ENCODE measurements at places on chromosomes 2 and 18.
A peak's percentile ranks its signal among the peaks of the same experiment; 100 is the strongest.

GRCh38 chr18:3103576-3103975 is 90.6 kb upstream of the LPIN2 start:
- no peaks in the 10 kb centered on the region for H3K36me3 ChIP-seq
- no peaks in the 10 kb centered on the region for H3K27me3 ChIP-seq
- DNase-seq = no peak
- no peak overlapping the region for H3K4me3 ChIP-seq
- H3K27ac ChIP-seq = no peak overlapping the region

DNA sequence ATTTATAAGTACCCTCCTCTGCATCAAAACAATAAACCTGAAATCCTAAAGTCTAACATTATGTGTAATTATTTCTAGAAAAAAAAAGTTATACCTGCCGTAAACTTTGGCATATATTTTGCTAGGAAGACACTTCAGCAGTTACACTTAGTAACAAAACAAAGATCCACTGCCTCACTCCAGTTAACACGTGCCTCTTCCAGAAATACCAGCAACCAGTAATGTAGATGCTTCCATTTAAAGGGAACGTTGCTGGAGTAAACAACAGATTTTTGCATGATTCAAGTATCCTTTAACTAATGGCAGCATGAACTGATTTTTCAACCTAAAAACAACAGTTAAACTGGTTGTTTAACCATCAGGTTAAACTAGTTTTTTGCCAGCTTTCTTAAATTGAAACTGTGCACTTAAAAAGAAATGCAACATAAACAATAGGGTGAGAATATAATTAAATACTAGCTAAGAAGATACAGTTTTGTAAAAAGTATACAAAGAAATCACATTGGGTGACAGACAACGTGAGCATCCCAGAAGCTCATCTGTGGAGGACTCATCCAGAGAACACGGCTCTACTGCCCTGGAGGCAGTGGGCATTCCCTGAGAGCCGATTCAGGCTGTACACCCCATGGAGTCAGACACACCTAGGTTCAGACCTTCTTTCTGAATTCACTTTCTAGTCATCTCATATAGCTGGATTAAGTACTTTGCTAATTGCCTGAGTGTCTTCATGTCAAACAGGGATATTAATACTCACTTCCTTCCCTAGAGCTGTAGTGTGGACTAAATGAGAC is 22.3 kb downstream of the MGAT4A start:
- H3K27ac ChIP-seq = no peak overlapping the region
- no peaks in the 10 kb centered on the region for H3K27me3 ChIP-seq
- H3K4me1 ChIP-seq = no peaks in the 10 kb centered on the region
- DNase-seq = no peak

DNA sequence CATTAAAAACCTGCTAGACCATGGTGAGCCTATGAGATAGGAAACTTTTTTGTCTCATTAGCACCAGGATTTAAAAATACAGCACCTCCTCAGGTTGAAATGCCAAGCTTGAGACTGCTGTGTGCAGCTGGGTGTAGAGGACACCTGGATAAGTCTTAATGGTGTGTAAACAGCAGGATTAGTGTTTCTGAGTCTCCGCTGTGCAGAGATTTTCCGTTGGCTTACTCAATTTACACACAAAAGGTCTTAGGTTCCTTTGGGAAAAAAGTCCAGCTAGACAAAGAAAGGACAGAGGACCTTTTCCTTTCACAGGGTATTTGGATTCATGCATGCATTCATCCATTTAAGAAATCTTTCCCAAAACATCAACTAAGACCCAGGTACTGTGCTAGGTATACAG is 168.1 kb downstream of the NRXN1 start:
- no peaks in the 10 kb centered on the region for H3K4me1 ChIP-seq
- H3K36me3 ChIP-seq = no peaks in the 10 kb centered on the region

DNA sequence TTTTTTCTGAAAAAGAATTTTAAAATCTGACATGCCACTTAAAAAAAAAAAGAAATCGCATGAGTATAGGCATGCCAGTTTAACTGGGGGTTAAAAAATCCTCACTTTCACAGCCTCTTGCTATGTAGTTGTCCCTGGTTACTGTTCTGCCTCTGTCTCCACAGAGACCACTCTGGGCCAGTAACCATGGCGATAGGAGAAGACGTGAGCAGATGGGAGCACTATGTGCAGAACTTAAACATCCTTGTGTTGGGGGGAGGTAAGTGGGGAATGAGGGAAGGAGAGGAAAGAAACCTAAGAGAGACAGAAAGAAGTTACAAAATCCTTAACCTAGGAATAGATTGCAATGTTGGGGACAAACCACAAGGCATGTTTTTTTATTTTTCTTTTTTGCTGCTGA is 75.9 kb upstream of the CYRIA start:
- no peaks in the 10 kb centered on the region for H3K27me3 ChIP-seq
- no peak for DNase-seq
- H3K36me3 ChIP-seq = no peaks in the 10 kb centered on the region
- H3K4me1 ChIP-seq = peaks cover 21% of the 10 kb centered on the region
- H3K4me3 ChIP-seq = no peak overlapping the region

GRCh38 chr2:100909534-100910081 is 89.7 kb downstream of the NPAS2 start:
- no peak overlapping the region for H3K4me3 ChIP-seq
- H3K27ac ChIP-seq = no peak overlapping the region
- peaks cover 16% of the 10 kb centered on the region for H3K36me3 ChIP-seq
- H3K27me3 ChIP-seq = no peaks in the 10 kb centered on the region

- H3K36me3 ChIP-seq = no peaks in the 10 kb centered on the region
- H3K27ac ChIP-seq = no peak overlapping the region
- peaks cover 43% of the 10 kb centered on the region for H3K27me3 ChIP-seq
Measured at GRCh38 chr2:232350804-232351685, 27.5 kb upstream of the ALPP start.

- H3K27ac ChIP-seq = peak overlapping the region; percentile 91
- DNase-seq = no peak
- no peaks in the 10 kb centered on the region for H3K36me3 ChIP-seq
- H3K27me3 ChIP-seq = no peaks in the 10 kb centered on the region
- peaks cover 7% of the 10 kb centered on the region for H3K4me1 ChIP-seq
Measured at GRCh38 chr2:65436824-65437221, 4.4 kb upstream of the SPRED2 start.

- H3K27me3 ChIP-seq = no peaks in the 10 kb centered on the region
- DNase-seq = no peak
- peak overlapping the region; percentile 71 for H3K4me3 ChIP-seq
Measured at GRCh38 chr2:208266553-208266893, 468 bp downstream of the PIKFYVE start.

GRCh38 chr18:62979900-62980299 is 264.6 kb downstream of the PHLPP1 start:
- H3K4me3 ChIP-seq = no peak overlapping the region
- H3K36me3 ChIP-seq = peaks cover 6% of the 10 kb centered on the region
- H3K27me3 ChIP-seq = no peaks in the 10 kb centered on the region
- DNase-seq = no peak
- no peak overlapping the region for H3K27ac ChIP-seq

GRCh38 chr2:37718515-37719161 is 47.2 kb upstream of the CDC42EP3 start:
- H3K27me3 ChIP-seq = no peaks in the 10 kb centered on the region
- no peak overlapping the region for H3K4me3 ChIP-seq
- DNase-seq = no peak
- peaks cover 2% of the 10 kb centered on the region for H3K4me1 ChIP-seq
- H3K27ac ChIP-seq = no peak overlapping the region
- H3K36me3 ChIP-seq = no peaks in the 10 kb centered on the region

GRCh38 chr2:158134655-158135054 is 33.0 kb downstream of the UPP2 start:
- DNase-seq = no peak
- no peaks in the 10 kb centered on the region for H3K4me1 ChIP-seq
- no peak overlapping the region for H3K4me3 ChIP-seq
- H3K27ac ChIP-seq = no peak overlapping the region
- H3K27me3 ChIP-seq = peaks cover 6% of the 10 kb centered on the region
- H3K36me3 ChIP-seq = no peaks in the 10 kb centered on the region

- no peaks in the 10 kb centered on the region for H3K36me3 ChIP-seq
- no peak overlapping the region for H3K4me3 ChIP-seq
- H3K4me1 ChIP-seq = no peaks in the 10 kb centered on the region
- H3K27me3 ChIP-seq = peaks cover 4% of the 10 kb centered on the region
- no peak for DNase-seq
- H3K27ac ChIP-seq = no peak overlapping the region
Measured at GRCh38 chr2:134679745-134680144, 39.1 kb downstream of the TMEM163 start.

GRCh38 chr2:134918526-134919340 is at the start of gene CCNT2:
CCNT2 (plus strand) TSS chr2:134918822; CDS start chr2:134918855, 33 bp downstream.
- peaks cover 16% of the 10 kb centered on the region for H3K4me1 ChIP-seq
- peak within 1 kb of the TSS; percentile 91 for H3K27ac ChIP-seq
- H3K4me3 ChIP-seq = peak within 1 kb of the TSS; percentile 80
- peaks cover 35% of the 10 kb centered on the region for H3K36me3 ChIP-seq
- no peaks in the 10 kb centered on the region for H3K27me3 ChIP-seq

- no peaks in the 10 kb centered on the region for H3K4me1 ChIP-seq
- H3K4me3 ChIP-seq = no peak overlapping the region
- H3K27ac ChIP-seq = no peak overlapping the region
- H3K27me3 ChIP-seq = no peaks in the 10 kb centered on the region
- no peak for DNase-seq
- peaks cover 30% of the 10 kb centered on the region for H3K36me3 ChIP-seq
Measured at GRCh38 chr2:84424152-84424551, 34.9 kb downstream of the SUCLG1 start.

DNA sequence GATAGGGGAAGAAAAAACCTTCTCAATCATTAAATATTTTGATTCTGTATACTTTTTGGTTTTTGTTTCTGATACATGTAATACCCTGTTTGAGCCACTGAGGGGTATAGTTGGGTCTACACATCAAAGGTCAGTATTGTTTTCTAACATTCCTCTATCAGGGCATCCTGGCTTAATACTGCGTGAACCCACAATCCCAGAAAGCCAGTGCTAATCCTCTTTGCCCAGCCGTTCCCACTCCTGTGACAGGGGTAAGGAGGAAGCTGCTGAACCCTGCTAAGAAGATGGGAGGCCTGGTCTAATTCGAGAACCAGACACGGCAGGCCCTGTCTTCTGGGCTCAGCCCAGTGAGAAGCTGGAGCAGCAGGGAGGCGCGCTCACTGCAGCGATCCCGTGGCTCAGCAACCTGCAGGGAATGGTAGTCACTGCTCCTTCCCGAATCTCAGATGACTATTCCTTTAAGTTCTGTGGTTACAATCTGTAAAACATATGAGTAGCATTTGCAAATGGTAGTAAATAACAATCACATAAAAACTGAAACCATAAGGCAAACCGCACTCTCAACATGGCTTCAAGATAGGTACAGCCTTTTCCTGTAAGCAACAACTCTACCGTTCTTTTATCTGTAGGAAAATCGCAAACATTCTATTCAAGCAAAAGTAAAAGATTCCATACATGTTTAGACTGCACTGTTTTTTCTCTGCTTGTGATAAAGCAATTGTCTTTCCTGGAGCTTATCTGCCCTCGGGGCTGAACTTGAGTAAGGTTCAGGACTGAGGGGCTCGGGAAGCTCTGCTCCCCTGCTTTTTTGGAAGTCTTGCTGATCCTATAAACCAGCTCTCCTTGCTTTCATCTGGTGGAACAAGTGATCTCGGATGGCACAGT is 87.0 kb downstream of the EPB41L3 start:
- H3K36me3 ChIP-seq = no peaks in the 10 kb centered on the region
- DNase-seq = no peak
- peaks cover 2% of the 10 kb centered on the region for H3K27me3 ChIP-seq

DNA sequence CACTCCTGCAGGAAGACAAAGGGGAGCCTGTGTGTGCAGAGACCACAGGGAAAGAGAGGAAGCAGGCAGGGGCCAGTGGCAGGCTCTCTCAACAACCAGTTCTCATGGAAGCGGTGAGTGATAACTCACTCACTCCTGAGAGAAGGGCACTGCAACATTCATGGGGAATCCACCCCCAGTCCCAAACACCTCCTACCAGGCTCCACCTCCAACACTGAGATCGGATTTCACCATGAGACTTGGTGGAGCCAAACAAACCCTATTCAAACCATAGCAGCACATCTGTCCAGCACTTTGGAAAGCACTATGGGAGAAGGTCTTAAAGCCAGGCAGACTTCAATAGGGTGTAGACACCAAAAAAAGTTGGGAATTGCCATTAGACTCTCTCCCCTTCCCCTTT is 345.7 kb upstream of the SPRED2 start:
- no peak overlapping the region for H3K27ac ChIP-seq
- no peak overlapping the region for H3K4me3 ChIP-seq
- H3K4me1 ChIP-seq = peaks cover 10% of the 10 kb centered on the region
- H3K27me3 ChIP-seq = no peaks in the 10 kb centered on the region
- H3K36me3 ChIP-seq = no peaks in the 10 kb centered on the region
- DNase-seq = no peak

- no peaks in the 10 kb centered on the region for H3K36me3 ChIP-seq
- no peak overlapping the region for H3K27ac ChIP-seq
- no peak for DNase-seq
Measured at GRCh38 chr2:118207889-118208288, 119.6 kb downstream of the INSIG2 start.

- no peaks in the 10 kb centered on the region for H3K27me3 ChIP-seq
- H3K4me3 ChIP-seq = no peak overlapping the region
- H3K36me3 ChIP-seq = peaks cover 8% of the 10 kb centered on the region
Measured at GRCh38 chr2:224561234-224562005, 23.7 kb downstream of the CUL3 start.

DNA sequence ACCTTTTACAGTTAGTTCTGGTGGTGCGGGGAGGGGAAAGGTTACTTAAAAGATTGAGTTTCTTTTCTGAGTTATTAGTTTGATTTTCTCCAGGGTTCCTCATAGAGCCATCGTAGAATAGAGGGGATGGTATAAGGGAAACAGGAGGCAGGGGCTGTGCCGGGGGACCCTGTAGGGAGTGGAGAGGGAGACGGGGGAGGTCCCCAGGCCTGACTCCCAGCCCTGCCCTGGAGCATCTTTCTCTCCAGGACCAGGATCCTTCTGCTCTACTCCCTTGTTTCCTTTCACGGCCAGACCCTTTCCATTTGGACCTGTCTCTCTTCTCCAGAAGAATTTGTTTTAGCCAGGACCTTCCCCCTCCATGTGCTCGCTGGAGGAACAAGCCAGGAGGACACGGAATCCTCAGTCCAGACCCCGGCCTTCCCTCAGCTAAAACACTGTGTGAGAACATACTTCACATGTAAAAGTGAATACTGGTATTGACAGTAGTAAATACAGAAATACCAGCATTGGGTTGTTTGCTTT is 35.4 kb downstream of the DGKD start:
- peaks cover 13% of the 10 kb centered on the region for H3K4me1 ChIP-seq
- peaks cover 30% of the 10 kb centered on the region for H3K36me3 ChIP-seq
- no peaks in the 10 kb centered on the region for H3K27me3 ChIP-seq
- H3K4me3 ChIP-seq = no peak overlapping the region

- no peak overlapping the region for H3K27ac ChIP-seq
- H3K4me1 ChIP-seq = no peaks in the 10 kb centered on the region
- H3K27me3 ChIP-seq = no peaks in the 10 kb centered on the region
Measured at GRCh38 chr2:33704406-33704855, 105.3 kb upstream of the FAM98A start.

Data from RWPE2 (cell line).